Stomach (tissue), 19 donors: ENCODE measurements at places on chromosomes 13 and 19. TPM values are rescaled to one million over a fixed set of nuclear protein-coding genes. Genes with fewer than 3 reads are reported as not detected.

CASP14 gene
- not detected for polyA plus RNA-seq

DIAPH3 gene
- polyA plus RNA-seq: 2.5 TPM

PROZ gene
- not detected for polyA plus RNA-seq

DDX39A gene
- 114 TPM for polyA plus RNA-seq

MUC16 gene
- not detected for polyA plus RNA-seq

TNFSF9 gene
- polyA plus RNA-seq: 0.85 TPM

PPP1R13L gene
- polyA plus RNA-seq: 120 TPM

CERS1 gene
- 0.53 TPM for polyA plus RNA-seq

ODAD3 gene
- polyA plus RNA-seq: 0.38 TPM

SLITRK6 gene
- polyA plus RNA-seq: 0.76 TPM

FXYD3 gene
- polyA plus RNA-seq: 442 TPM
